ENCODE measurements at places on chromosomes 2 and 18.

DNA sequence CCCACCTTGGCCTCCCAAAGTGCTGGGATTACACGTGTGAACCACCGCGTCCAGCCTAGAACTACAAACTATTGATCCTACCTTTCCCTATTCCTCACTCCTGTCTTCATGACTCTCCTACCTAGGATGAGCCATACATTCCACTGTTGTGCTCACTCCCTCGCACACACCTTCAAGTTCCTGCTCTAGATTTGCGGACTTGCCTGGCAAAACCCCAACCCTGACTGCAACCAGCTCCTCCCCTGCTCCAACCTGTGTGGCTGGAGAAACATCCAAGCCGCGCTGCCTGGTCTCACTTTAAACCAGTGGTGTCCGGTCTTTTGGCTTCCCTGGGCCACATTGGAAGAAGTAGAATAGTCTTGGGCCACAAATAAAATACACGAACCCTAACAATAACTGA, 5.0 kb upstream of the DNPEP start:
- no peak for DNase-seq

DNA sequence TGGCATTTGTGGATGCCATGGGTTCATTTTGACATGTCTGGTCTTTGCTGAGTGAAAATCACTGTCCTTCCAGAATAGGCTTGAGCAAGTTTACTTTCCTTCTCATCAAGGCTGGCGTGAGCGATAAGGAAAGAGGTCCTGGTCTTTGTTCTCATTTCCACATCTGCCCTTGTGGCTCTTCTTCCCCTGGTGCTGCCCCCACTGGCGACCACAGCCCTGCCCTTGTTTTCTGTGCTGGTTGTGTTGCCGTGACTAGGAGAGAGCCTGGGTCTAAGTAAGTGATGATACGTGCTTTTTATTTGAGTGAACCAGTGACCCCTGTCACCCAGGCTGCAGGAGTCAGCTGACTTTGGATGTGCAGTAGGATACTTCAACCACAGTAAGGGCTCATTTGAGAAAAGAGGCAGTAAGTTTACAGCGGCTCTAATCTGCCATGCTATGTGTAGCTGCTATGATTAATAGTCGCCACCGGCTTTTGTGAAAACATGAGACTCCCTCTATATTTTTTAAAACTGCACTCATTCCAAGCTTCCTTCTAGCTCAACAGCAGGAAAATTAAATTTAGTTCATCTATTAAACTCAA, 441.7 kb downstream of the RNF144A start:
- no peak for DNase-seq

DNA sequence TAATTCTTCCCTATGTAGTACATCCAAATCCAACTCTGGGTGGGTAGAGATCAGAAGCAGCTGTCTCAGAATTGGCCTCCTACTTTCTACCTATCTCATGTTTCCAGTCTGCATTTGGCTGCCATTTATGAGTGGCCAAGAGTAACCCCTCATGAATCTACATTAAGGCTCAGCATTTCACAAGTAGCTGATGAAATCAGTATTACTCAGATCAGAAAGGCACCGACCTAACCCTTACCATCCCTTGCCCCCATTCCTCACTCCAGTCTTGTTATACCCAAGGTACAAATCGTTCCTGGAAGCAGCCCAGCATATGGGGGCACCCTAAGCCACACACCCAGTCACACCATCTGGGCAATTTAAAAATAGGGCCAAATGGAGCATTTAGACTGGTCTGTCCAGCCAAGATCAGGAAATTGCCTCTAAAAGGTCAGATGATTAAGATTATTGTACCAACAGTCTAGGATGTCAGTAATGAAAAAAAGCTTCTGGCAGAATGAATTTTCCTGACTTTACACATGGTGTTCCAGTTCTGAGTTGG, 37.1 kb downstream of the CD28 start:
- no peak for DNase-seq

DNA sequence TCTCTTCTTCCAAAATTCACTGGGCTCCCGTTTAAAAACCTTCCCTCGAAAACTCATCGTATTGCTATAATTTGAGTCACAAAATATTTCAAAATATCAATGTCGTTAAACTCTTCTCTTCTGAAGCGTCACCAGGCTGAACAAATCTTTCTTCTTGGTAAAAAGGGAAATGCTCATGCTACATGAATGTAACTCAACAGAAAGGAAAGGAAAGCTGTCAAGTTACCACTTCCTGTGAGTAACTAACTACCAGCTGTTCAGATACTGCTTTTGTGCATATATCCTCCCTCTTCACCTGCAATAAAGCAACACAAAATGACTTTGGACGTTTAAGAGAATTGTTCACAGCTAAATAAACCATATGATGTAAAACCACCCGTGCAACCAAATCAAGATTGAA, 95.4 kb downstream of the DOCK10 start:
- DNase-seq = peak; percentile 75

DNA sequence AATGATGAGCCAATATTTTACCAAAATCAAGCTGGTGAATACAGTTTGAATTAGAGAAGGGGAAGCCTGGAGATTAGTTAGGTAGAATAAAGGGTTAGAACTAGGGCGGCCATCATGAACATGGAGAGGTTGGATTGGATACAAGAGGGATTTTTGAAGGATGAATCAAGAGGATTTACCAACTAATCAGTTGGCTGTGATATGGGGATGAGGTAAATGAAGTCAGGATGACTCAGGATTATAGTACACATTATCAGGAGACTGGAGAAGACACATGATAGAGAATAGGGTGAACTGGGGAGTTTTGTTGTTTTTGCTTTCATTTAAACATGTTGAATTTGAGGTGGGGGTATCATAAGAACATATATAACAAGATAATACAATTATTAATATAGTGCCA, 73.8 kb upstream of the PROKR1 start:
- DNase-seq = no peak

GRCh38 chr2:177843188-177843587, 229.4 kb downstream of the PDE11A start:
- DNase-seq = no peak

DNA sequence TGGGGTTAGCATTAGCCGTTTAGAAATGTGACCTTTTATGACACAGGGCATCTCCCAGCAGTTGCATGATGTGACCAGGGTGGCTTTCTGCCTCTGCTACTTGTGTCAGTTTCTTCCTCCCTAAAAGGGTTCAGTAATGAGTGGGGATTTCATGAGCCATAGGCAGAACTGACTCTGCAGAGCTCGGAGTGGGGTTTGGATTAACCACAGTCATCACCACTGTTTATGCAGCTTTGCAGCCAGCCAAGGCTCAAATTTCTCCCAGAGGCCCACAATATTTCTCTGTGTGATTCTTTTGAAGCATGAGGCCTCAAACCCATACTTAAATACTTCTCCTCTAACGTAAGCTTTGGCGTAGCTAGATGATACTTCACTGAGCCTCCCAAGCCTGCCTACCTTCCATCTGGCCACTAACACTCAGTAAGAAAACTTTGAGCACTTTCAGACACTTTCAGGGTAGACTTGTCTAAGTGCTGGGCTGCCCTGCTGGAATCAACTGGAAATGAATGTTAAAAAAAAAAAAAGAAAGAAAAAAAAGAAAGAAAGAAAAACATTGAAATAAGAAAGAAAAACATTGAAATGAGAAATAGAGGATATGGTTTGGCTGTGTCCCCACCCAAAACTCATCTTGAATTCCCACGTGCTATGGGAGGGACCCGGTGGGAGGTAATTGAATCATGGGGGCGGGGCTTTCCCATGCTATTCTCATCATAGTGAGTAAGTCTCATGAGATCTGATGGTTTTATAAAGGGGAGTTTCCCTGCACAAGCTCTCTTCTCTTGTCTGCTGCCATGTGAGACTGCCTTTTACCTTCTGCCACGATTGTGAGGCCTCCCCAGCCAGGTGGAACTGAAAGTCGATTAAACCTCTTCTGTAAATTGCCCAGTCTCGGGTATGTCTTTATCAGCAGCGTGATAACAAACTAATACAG, 11.5 kb upstream of the LAPTM4A start:
- DNase-seq = no peak

- no peak for DNase-seq
Observed at GRCh38 chr18:63299837-63300745, 19.5 kb downstream of the BCL2 start.

DNA sequence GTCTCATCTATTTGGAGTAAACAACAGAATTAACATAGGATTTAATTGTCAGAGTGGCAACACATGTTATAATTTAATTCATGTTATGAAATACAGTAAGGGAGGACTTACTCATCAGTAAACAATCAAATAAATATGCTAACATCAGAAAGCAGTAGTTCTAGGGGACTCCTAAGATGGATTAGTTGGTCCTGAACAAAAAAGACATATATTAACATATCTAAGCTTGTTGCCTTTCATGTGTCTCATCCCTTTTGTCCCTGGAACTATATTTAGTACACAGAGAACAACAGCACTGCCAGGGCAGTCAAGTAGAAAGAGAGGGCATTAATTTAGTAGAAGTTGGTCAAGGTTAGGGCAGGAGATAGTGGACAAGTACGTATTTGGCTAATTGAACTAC, 117.8 kb upstream of the FZD5 start:
- DNase-seq = no peak

DNA sequence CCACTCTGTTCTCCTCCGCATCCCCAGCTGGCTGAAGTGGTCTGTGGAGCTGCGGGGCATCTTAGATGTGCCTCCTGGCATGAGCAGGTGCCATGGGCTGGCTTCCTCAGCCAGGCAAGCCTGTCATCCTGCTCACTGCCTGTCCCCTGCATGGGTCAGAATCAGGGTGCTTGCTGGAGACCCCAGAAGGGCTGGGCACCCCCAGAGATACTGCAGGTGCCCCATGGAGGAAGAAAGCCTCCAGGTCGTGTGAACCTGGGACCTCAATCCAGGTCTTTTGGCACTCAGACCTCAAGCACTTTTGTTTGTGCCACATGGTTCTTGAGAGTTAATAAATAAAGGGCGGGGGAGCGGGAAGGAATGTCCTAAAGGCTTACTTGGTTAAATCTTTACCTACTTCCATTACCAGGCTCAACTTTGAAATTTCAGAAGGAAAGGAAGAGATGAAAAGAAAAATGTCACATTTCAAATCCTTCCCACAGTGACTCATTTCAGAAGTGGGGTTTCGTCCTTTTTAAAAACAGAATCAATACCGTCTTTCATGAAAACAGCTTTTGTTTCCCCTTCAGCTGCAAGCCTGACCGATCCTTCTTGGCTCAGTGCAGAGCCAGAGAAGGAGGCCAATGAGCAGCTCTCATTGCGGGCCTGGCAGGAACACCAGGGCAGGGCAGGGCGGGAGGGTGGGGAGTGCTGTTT, 69.9 kb downstream of the RHOB start:
- DNase-seq = no peak

DNA sequence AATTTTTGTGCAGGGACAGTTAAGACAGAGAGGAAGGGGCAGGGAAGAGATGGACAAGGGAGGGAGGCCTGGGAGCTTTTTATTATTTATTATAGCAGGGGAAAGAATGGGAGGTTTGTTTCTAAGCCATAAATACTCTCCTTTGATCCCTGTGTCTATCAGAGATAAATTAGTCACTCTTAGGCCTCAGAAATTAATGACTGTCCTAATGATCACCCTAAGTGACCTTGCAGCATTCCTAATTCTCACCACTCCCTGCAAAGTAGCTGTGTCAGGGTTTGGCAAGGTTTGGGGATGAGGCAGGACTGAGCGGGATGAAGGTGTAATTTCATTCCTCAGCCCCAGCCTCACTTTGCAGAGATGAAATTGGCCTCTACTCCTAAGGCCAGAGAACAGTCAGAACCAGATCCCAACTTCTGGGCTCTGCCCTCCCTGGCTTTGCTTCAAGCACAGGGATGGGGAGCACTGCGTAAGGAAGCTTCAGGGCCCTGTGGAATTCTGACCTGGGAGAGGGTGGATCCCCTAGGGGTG, 95.0 kb downstream of the TMEM17 start:
- no peak for DNase-seq

DNA sequence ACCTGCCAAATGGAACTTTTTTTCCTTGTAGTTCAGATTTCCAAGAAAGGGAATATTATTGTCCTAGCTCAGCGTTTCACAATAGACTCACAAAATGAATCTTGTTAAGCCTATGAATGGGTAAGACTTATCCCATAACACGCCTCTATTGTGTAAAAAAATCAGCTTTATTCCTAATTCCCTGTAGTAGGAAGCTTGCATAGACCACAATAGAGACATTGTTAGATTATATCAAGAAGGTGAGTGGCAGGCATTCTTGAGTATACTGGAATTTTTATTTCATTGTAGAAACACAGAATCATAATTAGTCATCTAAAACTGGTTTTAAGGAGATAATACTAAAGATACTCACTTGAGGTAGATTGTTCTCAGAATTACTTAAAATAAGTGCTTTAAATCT, 46.5 kb upstream of the SLC30A6 start:
- DNase-seq = no peak

- no peak for DNase-seq
Observed at GRCh38 chr2:239570971-239571520, 170.2 kb upstream of the HDAC4 start.

- no peak for DNase-seq
Observed at GRCh38 chr2:233165895-233166661, 85.4 kb upstream of the ATG16L1 start.

GRCh38 chr2:196481324-196481697, 158.2 kb upstream of the CCDC150 start:
- no peak for DNase-seq

DNA sequence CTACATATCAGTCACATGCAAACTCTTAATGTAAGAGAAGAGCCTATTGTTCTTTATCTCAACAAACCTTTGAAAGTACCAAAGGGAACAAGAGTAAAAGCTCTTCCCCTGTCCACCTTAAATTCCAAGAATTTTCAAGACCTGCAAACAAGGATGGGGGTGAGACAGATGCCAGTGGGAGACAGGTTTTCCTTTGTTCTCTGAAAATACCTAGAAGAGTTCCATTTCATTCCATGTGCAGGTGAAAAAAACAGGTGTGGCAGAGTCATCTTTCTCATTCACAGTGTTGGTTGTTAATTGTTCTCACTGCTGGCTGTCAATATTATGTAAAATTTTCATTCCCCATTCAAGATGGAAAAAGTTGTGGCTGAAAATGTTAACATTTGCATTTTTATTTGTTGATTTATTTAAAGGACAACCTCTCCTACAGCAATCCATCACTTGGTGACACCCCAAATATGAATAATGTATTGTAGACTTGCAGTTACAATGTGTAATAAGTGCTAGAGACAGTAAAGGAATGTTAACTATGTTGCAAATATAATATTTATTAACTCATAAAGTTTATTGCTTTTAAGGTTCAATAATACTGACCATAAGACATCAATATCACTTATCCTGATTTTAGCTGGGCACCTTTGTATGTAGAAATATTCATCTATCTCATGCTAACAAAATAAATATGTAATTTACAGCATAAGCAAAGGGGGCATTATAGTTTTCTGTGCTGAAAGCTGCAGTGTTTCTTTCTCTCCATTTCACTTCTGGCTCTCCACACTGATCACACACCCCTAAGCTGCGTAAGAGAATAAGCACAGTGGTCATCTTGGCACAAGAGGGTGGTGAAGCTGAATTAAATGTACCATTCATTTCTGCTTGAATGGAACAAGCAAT, 347.0 kb downstream of the KIAA1328 start:
- no peak for DNase-seq

GRCh38 chr18:55139836-55140235, 180.6 kb upstream of the CCDC68 start:
- no peak for DNase-seq
